ENCODE measurements at places on chromosomes 4 and X. TPM values are rescaled to one million over a fixed set of nuclear protein-coding genes. Genes with fewer than 3 reads are reported as not detected.
A peak's percentile ranks its signal among the peaks of the same experiment; 100 is the strongest.

The SPANXN1 gene
- polyA plus RNA-seq = not detected

The MAGEB10 gene
- polyA plus RNA-seq = not detected

The AASDH gene
- polyA plus RNA-seq = 8.7 TPM

The EIF1AX gene
- polyA plus RNA-seq = 70.0 TPM

The MED12 gene
- 35.8 TPM for polyA plus RNA-seq

The MTHFD2L gene
- 15.7 TPM for polyA plus RNA-seq

The GC gene
- polyA plus RNA-seq = 1.9 TPM

The TRIM75 gene
- polyA plus RNA-seq = 0.22 TPM

The IRAK1 gene
- polyA plus RNA-seq = 62.8 TPM

The PLAC8 gene
- 2.0 TPM for polyA plus RNA-seq

The DDX53 gene
- polyA plus RNA-seq = 0.03 TPM

GRCh38 chr4:19128176-19128575, 1106.6 kb upstream of the LCORL start:
- no peak for DNase-seq

DNA sequence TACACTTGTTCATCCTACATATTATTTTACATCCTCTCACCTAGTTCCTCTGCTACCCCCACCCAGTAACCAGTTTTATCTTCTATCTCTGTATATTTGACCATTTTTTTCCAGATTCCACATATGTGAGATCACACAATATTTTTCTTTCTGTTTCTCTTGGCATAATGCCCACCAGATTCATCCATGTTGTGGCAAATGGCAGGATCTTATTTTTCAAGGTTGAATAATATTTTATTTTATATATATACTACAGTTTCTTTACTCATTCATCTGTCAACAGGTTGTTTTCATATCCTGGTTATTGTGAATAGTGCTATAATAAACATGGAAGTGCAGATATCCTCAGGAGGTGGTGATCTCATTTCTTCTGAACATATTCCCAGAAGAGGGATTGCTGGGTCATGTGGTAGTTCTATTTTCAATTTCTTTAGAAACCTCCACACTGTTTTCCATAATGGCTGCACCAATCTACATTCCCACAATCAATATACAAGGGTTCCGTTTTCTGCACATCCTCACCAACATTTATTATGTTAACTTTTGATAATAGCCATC, 48.2 kb downstream of the THAP9 start:
- no peak for DNase-seq

DNA sequence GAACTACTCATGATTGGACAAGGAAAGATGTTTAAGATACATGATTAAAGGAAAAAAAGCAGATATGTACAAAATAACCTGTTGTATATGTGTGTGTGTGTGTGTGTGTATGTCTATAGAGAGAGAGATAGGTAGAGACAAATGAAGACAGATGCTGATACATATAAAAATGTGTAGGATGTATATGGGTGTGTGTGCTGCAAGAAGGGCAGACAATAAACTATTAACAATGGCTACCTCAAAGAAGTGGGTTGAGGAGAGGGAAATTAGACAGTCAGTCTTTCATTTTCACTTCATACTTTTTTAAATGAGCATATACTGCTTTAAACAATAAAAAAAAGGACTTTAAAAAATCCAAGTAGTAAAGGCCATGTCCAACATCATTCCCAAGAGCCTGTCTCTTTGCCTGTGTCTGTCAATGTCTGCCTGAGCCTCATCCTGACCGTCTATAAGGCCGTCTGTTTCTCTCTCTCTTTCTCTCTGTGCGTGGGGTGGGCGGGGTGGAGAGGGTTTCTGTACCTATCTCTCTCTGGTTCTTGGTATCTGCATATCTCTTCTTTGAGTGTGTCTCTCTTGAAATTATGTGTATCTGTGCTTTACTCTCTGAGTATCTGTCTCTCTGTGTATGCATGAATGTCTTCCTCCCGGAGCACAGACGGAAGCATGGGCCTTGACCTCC, 62.8 kb downstream of the LRBA start:
- DNase-seq = no peak

DNA sequence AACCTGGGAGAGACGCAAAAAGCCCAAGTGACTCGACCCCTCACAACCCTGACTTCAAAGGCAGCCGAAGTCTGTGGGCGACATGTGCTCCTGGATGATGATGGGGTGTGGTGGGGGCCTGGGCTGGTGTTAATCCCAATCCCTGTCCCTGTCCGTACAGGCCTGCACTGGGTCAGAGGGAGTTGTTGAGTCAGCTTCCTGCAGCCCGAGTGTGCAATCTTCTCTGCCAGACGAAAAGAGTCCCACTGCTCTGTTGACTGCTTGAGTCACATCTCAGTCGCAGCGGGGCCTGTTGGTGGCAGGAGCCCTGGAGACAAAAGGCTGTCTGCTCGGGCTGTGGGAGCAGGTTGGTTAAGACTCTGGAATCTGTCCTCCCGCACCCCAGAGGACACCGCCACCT, 10.3 kb downstream of the FAM3A start:
- DNase-seq = no peak

- DNase-seq = no peak
Measured at GRCh38 chrX:110192516-110192915, 125.4 kb downstream of the AMMECR1 start.

GRCh38 chr4:17236686-17237085, 275.2 kb downstream of the QDPR start:
- DNase-seq = peak; percentile 34

- no peak for DNase-seq
Measured at GRCh38 chr4:176380352-176381157, 60.8 kb downstream of the SPCS3 start.

DNA sequence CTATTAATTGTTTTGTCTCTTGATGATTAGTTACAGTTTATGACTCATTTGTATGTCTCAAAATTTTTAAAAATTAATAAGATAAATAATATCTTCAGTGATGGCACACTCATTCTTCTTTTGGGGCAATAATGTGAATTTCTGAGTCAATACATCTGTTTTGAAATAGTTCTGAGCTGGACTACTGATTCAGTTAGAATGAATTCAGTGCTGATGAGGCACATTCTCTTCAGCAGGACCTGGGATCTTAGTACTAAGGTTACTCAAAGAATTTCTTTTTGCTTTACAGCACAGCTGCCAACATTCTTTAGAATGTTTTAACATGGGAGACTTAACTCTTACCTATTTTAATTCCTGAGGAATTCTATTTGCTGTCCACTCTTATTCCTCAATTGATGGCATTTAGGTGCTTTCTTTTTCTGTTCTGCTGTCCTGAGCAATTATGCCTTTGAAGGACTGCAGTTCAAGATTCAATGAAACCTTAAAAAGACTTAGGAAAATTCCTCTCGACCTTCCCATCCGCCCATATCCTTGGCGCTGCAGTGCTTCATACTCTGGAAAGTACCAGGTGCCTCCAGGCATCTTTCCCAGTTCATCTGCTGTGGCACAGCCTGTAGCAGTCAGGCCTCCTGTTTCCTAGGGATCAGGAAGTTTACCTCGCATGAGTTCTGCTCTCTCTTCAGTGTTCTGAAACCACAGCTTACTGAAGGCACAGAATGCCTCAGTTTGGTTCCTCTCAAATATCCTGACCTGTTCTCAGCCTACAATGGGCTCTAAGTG, 213.7 kb downstream of the FSTL5 start:
- no peak for DNase-seq

- peak; percentile 50 for DNase-seq
Measured at GRCh38 chr4:165201806-165202205, 5.6 kb upstream of the KLHL2 start.

DNA sequence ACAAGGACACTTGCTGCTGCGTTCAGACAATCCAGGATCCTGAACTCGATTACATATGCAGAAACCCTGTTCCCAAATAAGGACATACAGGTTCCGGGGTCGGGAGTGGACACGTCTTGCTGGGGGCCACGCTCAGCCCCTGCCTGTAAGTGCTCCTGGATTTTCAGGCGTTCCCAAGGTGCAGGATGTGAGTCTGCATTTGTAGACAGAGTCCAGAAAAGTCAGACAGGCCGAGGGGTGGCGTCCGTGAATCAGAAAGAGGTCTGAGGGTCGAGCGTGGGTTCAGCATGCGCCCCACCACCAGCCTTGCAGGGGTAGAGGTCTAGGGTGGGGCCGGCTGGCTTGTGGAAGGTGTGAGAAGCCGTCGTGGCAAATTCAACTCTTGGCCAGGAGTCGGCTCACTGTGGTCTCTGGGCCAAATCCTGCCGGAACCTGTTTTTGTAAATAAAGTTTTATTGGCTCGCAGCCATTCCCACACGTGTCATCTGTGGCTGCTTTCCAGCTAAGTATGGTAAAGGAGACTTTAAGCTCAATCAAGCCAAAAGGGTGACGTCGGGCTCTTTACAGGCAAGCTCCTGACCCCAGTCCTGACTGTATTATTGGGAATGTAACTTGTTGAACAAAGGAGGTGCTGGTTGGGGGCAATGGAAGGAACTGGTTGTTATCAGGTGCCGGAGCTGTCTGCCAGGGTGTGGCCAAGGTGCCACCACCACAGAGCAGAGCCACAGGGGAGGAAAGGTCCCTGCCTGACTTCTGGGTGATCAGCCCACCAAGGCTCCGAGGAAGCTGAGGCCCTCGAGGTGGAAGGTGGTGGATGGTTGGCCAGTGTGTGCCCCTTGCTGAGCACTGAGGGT, 7.4 kb downstream of the DOK7 start:
- DNase-seq = peak; percentile 60

DNA sequence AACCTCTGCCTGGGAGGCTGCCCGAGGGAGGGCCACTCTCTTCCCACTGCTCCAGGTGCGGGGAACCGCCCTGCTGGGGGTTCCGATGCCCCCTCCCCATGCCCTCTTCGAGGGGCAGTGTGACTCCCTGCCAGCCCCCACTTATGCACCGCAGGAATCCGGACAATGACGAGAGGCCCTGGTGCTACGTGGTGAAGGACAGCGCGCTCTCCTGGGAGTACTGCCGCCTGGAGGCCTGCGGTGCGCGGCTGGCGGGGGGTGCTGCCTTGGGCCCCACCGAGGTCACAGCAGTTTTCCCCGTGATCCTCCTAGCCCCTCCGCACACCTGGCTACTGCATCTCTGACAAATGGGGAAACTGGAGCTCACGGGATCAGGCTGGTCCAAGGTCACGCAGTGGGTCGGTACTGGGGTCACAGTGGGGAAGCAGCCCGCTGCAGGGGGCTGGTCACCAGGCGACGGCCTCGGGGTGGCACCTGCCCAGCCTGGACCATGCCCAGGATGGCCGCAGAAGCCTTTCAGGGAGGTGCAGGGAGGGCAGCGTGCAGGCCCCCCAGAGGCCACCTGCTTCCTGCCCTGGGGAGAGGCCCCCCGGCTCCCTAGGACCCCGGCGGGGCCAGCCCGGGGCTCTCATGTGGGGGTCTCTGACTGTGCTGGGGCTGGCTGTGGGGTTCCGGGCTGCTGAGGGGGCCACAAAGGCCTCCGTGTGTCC, 3.5 kb downstream of the HGFAC start:
- DNase-seq = no peak

- peak; percentile 16 for DNase-seq
Measured at GRCh38 chr4:104446431-104447278, 48.0 kb downstream of the CXXC4 start.

DNA sequence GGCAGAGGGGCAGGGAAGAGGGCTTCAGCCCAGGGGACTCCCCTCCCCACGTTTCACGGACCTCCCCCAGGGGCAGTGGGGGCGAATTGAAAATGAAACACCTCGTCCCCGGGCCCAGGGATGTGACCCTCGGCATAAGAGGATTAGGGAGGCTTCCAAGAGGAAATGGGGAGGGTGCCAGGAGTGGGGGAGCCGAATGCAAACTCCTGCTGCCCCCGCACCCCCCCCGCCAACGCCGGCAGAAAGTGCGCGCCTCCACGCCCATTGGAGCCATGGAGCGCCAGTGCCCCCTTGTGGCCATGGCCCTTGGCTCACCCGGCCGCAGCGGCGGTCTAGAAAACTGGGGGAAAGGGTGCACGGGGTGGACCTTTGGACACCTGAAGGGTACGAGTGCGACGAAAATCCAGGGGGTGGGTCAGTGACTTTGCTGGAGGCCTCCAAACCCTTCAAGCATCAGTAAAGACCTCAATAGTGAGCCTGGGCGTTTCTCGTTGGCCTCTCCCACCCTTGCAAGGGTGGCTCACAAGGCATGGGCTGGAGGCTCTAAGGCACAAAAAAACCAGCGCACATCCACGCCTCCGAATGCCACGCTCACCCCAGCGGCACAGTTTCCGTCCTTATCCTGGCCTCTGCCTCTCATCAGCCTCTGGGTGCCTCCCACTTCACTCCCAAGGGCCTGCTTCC, 120.8 kb upstream of the PJA1 start:
- DNase-seq = peak; percentile 84

All from muscle of leg (tissue), 16 donors.